ENCODE measurements at places on chromosomes 6 and 20. TPM values are rescaled to one million over a fixed set of nuclear protein-coding genes. Genes with fewer than 3 reads are reported as not detected.
A peak's percentile ranks its signal among the peaks of the same experiment; 100 is the strongest.

GRCh38 chr6:135283926-135284325 lies 102.8 kb downstream of the MYB start:
- no peak overlapping the region for H3K27ac ChIP-seq
- no peaks in the 10 kb centered on the region for H3K27me3 ChIP-seq
- H3K4me3 ChIP-seq: no peak overlapping the region
- DNase-seq: no peak

- H3K4me3 ChIP-seq: no peak overlapping the region
- no peaks in the 10 kb centered on the region for H3K4me1 ChIP-seq
- no peaks in the 10 kb centered on the region for H3K36me3 ChIP-seq
- DNase-seq: no peak
Observed at GRCh38 chr6:141783585-141783984, 349.1 kb upstream of the GJE1 start.

DNA sequence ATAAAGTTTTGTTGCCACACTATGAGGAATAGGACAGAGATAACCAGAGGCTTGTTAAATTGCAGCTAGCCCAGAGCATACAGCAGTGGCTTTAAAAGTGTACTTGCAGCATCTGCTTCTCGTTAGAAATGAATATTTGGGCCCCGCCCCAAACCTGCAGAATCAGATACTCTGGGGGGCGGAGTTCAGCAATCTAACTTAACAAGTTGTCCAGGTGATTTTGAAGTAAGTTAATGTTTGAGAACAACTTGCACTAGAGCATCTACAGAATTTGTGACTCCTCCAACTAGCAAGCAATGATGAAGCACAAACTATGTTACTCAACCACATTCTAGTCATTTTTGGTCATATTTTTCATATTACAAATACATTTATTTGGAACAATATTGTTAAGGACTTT lies 10.6 kb upstream of the SUPT3H start:
- no peak overlapping the region for H3K4me3 ChIP-seq
- DNase-seq: no peak
- H3K27ac ChIP-seq: peak overlapping the region; percentile 15
- H3K4me1 ChIP-seq: peaks cover 25% of the 10 kb centered on the region
- H3K27me3 ChIP-seq: no peaks in the 10 kb centered on the region

The HLA-DMA gene
- 2.1 TPM for total RNA-seq

The RAMACL gene
- total RNA-seq: 0.79 TPM

The ARG1 gene
- not detected for total RNA-seq
